Renal pelvis (tissue), 12 donors: ENCODE measurements at places on chromosomes 12 and 14. TPM values are rescaled to one million over a fixed set of nuclear protein-coding genes. Genes with fewer than 3 reads are reported as not detected.

Gene CDC42BPB
- 90.9 TPM for polyA plus RNA-seq

Gene IL26
- polyA plus RNA-seq, result not detected

Gene MMP14
- 159 TPM for polyA plus RNA-seq

Gene HOXC12
- polyA plus RNA-seq, result not detected

Gene CBLN3
- 4.2 TPM for polyA plus RNA-seq

Gene LRP10
- 94.9 TPM for polyA plus RNA-seq

Gene RALGAPA1
- polyA plus RNA-seq, result 43.3 TPM

Gene IFNG-AS1
- not detected for polyA plus RNA-seq

Gene GUCY2C
- 0.34 TPM for polyA plus RNA-seq

Gene CISTR
- 0.20 TPM for polyA plus RNA-seq

Gene SDR9C7
- 0.07 TPM for polyA plus RNA-seq

Gene SH2B3
- 17.6 TPM for polyA plus RNA-seq

Gene ANO4
- polyA plus RNA-seq, result 1.7 TPM

Gene RACGAP1
- polyA plus RNA-seq, result 49.0 TPM

Gene CCDC196
- polyA plus RNA-seq, result 0.21 TPM

Gene ESR2
- polyA plus RNA-seq, result 1.7 TPM

Gene CDH24
- polyA plus RNA-seq, result 22.9 TPM

Gene KRT77
- polyA plus RNA-seq, result not detected
